ENCODE measurements at places on chromosomes 5 and 9.
A peak's percentile ranks its signal among the peaks of the same experiment; 100 is the strongest.

DNA sequence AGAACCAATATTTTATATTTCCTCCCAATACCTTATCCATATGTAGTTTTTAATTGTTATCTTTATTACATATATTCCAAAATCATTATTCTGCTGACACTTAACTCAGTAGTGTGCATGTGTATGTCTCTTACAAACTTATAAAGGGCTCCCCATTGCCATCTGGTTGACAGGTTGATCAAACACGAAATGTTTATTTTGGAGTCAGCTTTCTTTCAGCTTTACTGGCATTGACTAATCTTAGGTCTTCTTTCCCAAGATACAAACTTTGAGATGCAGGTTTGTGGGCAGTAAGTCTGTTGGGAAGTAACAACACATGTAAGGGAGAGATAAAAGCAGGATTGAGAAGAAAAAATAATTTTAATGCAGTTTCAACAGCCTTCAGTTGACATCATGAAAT, 716.0 kb upstream of the CHD1 start:
- DNase-seq, result no peak

GRCh38 chr5:139190125-139190524, 8.0 kb downstream of the SIL1 start:
- DNase-seq, result no peak

DNA sequence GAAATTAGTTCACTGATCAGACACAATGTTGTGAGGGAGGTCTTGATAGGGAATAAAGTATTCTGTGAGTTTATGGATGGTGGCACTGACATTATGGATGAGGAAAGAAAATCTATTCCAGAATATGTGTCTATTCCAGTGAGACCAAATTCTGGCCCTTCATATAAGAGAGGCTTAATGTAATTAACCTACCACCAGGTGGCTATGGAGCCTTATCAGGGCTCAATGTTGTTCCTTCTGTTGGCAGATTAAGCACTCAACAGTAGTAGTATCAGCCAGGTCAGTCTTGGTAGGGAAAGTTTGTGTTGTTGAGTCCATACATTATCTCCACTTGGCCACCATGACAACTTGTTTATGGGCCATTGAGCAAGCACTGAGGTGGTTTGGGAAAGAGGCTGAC, 41.7 kb upstream of the BARX1 start:
- DNase-seq, result no peak

GRCh38 chr9:116951588-116952435, 264.7 kb downstream of the TRIM32 start:
- no peak for DNase-seq

DNA sequence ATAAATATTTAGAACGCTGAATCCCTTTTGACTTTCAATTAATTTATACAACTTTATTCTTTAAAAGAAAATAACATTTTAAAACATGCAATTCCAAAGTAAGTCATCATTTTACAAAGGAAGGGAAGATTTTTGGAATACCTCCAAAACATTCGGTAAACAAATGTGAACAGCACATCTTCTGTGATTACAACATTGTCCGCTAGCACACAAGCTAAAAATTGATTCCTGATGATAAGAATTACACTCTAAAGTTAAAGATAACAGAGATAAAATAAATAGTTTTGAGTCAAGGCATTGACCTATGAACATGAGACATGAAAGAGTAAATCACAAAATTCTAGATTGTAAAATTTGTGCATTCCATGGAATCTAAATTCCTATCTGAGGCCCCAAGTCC, 56.2 kb upstream of the TRAF1 start:
- DNase-seq, result no peak

DNA sequence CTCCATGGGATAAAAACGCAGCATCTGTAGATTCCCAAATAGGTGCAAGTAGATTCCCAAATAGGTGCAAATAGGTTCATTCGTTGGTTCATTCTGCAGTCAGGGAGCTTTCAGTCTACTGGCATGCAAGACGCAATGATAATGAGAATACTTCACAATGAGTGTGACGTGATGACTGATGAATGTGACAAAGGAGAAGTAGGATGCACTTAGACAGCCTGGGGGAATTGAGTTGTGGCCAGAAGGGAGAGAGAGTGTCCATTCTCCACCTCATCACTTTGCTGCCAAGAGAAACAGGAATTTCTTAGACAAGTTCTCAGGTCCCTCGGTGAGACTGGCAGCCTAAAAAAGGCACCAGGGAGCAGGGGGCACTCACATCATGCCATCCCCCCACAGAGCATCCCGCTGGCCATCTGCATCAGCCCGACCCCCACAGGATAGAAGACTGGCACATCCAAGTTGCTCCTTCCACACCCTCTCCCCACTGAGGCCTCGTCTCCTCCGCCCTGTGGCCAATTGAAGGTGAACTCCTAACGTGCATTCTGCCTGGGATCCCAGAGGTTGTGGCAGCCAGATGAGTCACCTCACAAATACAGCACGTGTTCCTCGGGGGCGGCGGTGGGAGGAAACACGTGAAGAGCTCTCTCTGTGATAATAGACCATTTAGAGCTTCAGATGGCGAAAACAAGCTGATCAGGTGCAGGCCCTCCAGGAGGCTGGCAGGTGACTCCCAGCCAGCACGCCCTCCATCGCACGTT, 19.9 kb upstream of the KCNIP1 start:
- no peak for DNase-seq

GRCh38 chr9:85600675-85601263, 141.0 kb downstream of the AGTPBP1 start:
- no peak for DNase-seq

- DNase-seq, result no peak
Observed at GRCh38 chr9:36193023-36193422, 2.3 kb downstream of the CLTA start.

DNA sequence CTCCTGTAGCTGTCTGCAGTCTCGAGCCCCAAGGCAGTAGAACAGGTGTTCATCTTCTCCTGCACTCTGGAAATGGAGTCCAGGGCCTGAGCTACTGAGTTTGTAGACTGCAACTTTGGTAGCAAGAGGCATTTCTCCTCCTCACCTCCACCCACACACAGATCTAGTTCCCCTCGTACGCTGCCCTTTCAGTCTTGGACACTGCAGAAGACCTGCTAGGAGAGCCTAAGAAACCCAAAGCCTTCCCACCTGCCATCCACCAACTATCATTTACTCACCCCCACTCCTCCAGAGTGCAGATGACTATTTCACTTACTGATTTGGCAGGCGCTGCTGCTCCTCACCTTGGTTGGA, 59.0 kb downstream of the KCNIP1 start:
- DNase-seq, result no peak

DNA sequence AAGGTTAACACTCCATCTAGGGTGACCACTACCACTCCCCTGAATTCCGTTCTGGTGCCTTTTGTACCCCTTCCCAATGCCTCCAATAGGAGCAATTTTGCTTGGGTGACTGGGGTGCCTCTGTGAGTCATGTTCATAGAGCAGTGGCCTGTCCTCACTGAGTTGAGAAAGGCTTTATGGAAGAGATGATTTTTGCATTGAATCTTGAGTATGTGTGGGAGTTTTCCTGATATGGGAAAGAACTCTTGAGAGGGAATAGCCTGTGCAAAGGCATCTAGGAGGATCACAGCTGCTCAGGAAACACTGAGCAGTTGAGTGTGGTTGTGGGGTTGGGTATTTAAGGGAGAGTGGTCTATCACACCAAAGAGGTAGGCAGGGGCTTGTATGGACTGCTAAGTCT, 16.2 kb downstream of the C9orf43 start:
- DNase-seq, result no peak

DNA sequence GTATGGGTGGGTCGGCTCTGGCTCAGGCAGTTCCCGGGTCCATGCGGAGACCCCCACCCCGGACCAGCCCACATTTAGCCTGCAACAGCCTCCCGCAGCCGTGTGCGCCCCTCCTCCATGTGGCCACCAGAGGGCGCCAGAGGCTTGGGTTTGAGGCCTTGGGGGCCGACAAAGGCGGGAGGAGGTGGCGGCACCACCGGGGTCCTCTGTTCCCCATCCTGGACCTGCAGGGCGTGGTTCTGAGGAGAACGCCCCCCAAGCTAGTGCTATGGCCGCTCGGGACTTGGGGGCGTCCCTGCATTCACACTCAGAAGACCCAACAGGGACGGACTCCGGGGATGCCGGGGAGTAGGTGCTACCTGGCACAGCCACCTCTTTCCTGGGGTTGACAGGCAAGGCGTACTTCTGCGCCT, 16.5 kb downstream of the ASS1 start:
- peak; percentile 45 for DNase-seq

Measured in stimulated activated CD4-positive, alpha-beta T cell treated with anti-CD3 and anti-CD28 coated beads, TNF-alpha, amount 100 ng/mL, for 1 hour (primary cell).